ENCODE measurements at places on chromosomes 6 and 20.
A peak's percentile ranks its signal among the peaks of the same experiment; 100 is the strongest.

GRCh38 chr6:14207448-14207847, 89.9 kb downstream of the CD83 start:
- DNase-seq: no peak

GRCh38 chr6:83273596-83273995, 80.4 kb downstream of the RWDD2A start:
- no peak for DNase-seq

GRCh38 chr20:35823937-35824336, 52.1 kb downstream of the PHF20 start:
- no peak for DNase-seq

DNA sequence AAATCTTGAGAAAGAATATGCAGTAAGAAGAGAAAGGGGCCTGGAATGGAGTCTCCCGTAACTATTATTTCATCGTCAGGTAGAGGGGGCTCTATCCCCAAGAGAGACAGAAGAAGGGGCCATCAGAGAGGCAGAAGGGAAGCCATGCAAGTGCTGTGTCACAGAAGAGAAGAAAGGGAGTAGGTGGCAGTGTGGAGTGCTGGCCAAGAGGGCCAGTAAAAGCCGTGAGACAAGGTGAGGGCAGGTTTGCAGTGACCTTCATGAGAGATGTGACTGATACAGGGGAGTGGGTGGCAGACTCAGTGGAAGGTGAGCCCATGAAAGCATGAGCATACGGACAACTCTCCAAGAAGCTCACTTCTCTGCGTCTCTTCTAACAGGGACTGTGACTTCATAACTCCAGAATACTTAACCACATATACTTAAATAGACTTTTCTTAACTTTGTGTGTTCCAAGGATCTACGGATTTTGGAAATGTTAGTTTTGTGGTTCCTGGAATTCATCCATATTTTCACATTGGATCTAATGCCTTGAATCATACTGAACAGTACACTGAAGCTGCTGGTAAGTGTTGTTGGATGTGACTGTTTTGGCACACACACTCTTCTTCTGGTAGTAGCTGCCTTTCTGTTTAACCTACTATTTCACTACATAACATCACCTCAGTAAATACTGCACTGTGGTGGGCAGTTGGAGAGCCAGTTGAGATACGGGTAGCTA, 15.6 kb downstream of the PM20D2 start:
- no peak for DNase-seq

DNA sequence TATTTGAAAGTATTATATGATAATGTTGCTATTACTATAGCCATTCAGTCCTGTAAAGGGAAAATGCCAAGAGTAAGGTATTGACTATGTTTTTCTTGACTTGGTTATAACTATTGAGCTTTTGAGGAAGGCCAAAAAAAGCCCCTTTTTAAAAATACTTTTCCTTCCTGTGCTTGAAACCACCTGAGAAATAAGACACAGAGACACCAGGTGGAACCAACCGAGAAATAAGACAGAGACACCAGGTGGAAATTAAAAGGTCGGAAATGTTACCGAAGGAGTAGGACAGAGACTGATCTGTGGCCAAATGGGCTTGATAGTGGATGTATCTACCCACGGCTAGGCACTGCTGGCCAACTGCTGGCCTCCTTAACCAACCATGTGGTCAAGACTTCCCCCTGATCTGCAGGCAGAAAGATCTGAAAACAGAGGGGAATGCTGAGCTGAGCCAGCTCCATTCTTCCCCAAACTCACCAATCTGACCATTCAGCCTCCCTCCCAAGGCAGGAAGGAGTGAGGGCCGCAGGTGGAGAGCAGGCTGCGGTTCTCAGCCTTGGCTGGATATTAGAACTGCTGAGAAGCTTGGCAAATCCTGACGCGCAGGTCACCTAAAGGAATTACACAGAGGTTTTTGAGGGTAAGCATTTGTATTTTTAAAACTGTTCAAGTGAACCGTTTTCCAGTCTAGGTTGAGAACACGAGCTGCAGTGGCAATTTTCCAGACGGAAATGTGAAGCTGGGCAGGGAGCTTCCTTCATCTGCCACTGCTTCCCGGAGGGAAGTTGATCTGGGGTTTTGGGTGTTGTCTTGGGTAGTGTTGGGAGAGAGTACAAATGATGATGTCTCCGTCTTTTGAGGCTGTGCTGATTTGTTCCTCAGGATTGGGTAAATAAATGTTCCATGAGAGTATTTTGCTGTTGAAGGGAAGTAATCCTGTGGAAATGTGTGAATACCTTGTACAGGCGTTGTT, 121.7 kb upstream of the EXOC2 start:
- DNase-seq: no peak

GRCh38 chr20:22563062-22563965, 21.1 kb downstream of the FOXA2 start:
- no peak for DNase-seq

GRCh38 chr20:21017528-21018085, 88.6 kb downstream of the LINC00237 start:
- DNase-seq: no peak

DNA sequence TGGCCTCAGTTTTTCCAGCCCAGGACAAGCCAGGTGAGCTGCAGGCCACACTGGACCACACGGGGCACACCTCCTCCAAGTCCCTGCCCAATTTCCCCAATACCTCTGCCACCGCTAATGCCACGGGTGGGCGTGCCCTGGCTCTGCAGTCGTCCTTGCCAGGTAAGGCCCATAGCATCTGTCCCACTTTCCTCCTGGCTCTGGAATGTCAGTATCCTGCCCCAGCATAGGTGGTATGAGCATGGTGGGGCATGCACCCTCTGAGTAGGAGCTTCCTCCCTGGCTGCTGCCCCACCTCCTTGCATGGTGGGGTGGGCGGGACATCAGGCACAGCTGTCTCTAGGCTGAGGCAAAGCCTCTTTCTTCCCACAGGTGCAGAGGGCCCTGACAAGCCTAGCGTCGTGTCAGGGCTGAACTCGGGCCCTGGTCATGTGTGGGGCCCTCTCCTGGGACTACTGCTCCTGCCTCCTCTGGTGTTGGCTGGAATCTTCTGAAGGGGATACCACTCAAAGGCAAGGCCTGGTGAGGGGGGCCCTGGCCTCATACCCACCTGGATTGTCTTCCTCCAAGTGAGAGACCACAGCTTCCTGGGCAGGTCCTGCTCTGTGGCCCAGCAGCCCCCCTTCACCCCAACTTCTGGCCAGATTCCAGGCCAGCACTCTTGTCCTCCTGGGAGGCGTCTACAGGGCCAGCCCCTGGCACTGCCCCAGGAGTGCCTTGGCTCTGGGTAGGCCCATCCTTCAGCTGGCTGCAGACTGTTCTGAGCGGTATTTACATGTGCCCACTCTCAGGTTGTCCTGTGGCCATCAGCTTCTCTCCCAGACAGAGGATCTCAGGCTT, 9.1 kb downstream of the PI16 start:
- DNase-seq: peak; percentile 65

DNA sequence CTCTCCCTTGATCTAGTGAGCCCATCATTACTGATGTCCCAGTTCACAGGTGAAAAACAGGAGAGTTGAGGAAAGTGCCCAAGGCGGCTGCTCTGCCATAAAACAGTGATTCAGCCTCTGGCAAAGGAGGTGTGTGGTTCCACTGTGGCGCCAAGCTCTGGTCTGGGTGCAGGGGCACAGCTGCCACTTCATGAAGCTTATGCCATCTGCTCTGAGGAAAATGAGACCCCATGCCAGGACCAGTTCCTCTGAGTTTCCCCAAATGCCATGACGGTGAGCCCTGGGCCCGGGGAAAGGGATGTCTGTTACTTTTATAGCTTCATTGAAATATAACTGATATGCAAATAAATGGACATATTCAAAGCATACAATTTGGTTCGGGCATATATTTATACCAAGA, 33.7 kb upstream of the ZBP1 start:
- no peak for DNase-seq

- DNase-seq: no peak
Measured at GRCh38 chr6:42550277-42550676, 13.6 kb upstream of the UBR2 start.

DNA sequence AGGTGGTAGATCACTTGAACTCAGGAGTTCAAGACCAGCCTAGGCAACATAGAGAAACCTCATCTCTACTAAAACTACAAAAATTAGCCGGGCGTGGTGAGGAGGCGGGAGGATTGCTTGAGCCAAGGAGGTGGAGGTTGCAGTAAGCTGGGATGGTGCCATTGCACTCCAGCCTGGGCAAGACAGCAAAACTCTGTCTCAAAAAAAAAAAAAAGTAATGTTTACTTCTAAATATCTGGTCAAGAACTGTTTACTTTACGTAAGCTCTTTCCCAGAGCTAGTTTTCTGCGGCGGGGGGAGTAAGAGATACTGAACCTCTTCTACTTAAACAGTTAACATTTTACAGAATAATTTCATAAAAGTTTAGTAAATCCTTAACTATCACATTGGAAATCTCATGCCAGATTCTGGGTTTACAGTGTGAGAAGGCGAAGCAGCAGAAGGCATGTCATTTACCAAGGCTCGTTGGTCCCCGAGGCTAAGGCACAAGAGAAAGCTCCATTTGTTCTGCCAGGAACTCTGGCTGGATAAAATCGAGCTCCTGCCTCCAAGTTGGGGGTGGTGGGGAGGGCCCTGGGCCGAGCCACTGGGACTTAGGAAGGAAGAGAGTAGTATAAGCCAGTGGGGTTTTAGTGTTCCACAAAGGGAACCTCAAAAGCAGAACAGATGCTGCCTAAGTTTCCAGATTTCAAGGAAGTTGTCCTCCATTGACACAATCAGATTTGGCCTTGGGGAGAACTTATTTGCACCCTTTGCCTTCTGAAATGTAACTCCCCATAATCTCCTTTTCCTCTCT, 41.7 kb downstream of the ARFGEF2 start:
- DNase-seq: no peak

GRCh38 chr6:115691433-115691832, 369.3 kb downstream of the FRK start:
- DNase-seq: peak; percentile 5

- DNase-seq: no peak
Measured at GRCh38 chr20:12058216-12058615, 140.5 kb downstream of the BTBD3 start.

DNA sequence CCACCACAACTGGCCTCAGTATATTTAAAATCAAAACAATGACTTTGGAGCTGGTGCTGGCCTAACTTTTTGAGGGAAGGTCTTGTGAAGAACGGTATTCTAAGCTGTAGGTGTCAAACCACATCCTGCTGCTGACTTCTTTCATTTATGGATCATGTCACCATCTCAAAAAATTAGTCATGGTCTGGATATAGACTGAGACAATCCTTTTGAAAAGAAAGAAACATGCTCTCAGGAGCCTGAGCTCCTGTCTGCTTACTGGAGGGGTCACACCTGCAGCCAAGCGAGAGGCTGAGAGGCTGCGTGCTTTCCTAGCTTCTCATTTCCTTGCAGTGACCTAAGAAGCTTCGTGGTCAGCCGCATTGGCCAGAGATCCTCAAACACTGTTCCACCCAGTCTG, 55.2 kb downstream of the TIAM2 start:
- DNase-seq: no peak

GRCh38 chr20:40276301-40276700, 412.7 kb downstream of the MAFB start:
- DNase-seq: no peak

- no peak for DNase-seq
Measured at GRCh38 chr6:92840246-92840930, 579.0 kb downstream of the EPHA7 start.
